ENCODE measurements at places on chromosomes 2 and 18.

- no peak for DNase-seq
Observed at GRCh38 chr2:151459358-151459757, 49.7 kb downstream of the RIF1 start.

DNA sequence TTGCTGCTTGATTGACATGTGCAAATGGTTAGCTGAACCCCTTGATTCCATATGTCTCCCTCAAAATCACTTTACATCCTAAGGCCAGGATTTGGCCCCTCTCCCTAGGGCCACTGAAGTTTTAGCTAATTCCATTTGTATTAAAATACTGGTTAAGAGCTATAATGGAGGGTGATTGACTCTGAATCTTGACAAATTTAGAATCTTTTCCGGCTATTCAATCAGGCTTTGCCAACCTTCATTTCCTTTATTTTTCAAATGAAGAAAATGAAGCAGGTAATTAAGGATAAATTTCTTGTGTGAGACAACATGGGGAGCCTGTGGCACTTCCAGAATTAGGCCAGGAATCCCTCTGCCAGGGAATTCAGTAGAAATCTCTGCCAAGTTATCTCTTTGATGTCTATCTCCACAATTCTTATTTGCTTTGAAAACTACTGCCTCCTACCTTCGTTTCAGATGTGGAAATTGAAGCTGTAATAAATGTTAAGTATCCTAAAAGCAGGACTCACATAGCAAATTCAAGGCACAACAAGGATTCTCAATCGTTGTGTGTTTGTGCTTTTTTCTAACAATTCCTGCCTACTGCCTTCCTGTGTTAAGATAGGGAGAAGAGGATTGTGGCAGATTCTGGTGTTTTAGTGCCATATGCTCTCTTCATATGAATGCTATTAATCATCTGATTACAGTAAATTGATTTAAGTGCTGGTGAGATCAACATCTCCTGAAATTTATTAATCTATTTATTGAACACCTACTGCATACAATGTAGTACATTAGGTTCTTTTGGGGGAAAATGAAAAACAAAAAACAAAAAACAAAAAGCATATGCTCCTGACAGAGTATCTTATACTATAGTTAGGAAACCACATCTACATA lies 47.8 kb upstream of the MAP4K3 start:
- no peak for DNase-seq

GRCh38 chr18:6001867-6002266 lies 106.5 kb upstream of the TMEM200C start:
- DNase-seq: no peak

GRCh38 chr2:62423883-62424458 lies 82.0 kb downstream of the TMEM17 start:
- DNase-seq: no peak

GRCh38 chr18:23573626-23574431 lies 12.5 kb downstream of the NPC1 start:
- DNase-seq: no peak

GRCh38 chr2:10499911-10500521 lies 51.9 kb upstream of the ODC1 start:
- no peak for DNase-seq

GRCh38 chr2:9247177-9247576 lies 40.6 kb downstream of the ASAP2 start:
- DNase-seq: peak; percentile 72

GRCh38 chr2:218679119-218679518 lies 7.2 kb downstream of the STK36 start:
- DNase-seq: no peak

GRCh38 chr2:6654279-6654678 lies 211.4 kb downstream of the CMPK2 start:
- DNase-seq: no peak

GRCh38 chr2:34719206-34719605 lies 1120.1 kb upstream of the FAM98A start:
- DNase-seq: no peak

GRCh38 chr18:61394983-61395382 lies 61.8 kb downstream of the CDH20 start:
- no peak for DNase-seq

GRCh38 chr2:226644399-226644865 lies 155.2 kb downstream of the IRS1 start:
- no peak for DNase-seq

GRCh38 chr2:99886418-99886817 lies 256.0 kb downstream of the AFF3 start:
- DNase-seq: no peak

DNA sequence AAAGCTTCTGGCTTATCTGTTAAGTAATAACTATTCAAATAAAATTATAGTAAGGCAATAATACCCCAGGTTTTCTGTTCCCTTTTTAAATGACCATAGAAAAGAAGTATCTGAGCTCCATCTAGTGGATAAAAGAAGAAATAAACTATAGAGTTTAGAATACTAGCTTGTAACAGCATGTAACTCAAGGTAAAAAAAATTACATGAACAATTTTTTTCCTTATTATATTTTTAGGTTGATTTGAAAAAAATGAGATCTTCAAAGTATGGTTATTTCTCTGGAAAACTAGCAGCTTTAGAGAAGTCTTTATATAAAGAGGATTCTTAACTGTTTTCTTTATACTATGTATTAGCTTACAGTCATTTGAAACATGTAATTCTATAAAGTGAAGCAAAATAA lies 58.1 kb downstream of the NCKAP1 start:
- DNase-seq: no peak

DNA sequence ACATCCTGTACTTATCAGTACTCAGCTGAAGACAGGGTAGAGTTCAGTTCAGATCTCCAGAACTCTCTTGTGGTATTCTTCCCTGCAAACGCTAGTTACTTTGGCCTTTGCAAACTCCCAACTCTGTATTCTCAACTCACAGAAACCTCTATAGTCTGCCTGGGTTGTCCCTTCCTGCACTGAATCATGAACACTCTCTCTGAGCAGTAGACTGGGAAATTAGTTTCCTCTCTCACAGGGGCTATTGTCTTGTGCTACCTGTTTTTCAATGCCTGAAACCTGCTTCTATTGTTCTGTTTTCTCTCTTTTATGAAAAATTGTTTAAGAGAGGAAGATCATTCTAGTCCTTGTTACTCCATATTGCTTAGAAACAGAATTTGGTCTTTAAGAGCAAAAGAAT lies 134.7 kb downstream of the VIT start:
- DNase-seq: no peak

All from NCI-H446 (cell line).